ENCODE measurements at places on chromosomes 3 and 15. TPM values are rescaled to one million over a fixed set of nuclear protein-coding genes. Genes with fewer than 3 reads are reported as not detected.
A peak's percentile ranks its signal among the peaks of the same experiment; 100 is the strongest.

DNA sequence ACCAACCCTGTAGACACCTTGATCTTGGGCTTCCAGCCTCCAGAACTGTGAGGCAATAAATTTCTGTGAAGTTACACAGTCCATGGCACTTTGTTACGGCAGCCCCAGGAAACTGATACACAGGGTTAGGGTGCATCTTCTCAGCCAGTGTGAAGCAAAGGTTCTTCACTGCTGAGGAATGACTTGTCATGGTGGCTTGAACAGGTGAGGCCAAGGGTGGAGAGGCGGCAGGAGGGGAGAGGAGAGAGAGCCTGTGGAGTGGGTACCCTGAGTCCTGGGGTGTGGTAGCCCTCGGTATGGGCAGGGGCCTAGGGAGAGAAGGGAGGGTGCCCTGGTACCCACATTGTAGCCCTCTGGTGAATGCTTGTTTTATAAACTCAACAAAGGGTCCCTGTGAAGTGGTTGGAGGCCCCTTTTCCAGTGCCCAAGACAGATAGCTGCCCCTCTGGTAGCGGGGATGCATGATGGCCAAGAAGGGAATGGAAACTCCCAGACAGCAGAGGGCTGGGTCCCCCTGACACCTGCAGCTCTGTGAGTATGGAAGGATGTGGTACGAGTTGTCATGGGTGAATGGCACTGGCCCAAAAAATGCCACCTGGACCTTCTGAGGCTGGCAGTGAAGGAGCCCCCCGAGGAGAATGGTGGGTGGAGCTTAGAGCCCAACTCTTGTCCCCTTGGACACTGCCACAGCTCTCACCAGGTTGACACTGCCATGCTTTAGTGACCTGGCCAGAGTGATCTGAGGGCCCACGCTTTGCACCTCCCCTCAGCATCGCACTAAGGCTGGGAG is 49.6 kb downstream of the SPSB4 start:
- H3K27me3 ChIP-seq: no peaks in the 10 kb centered on the region
- no peaks in the 10 kb centered on the region for H3K4me1 ChIP-seq
- no peak overlapping the region for H3K4me3 ChIP-seq
- DNase-seq: no peak
- H3K27ac ChIP-seq: no peak overlapping the region

DNA sequence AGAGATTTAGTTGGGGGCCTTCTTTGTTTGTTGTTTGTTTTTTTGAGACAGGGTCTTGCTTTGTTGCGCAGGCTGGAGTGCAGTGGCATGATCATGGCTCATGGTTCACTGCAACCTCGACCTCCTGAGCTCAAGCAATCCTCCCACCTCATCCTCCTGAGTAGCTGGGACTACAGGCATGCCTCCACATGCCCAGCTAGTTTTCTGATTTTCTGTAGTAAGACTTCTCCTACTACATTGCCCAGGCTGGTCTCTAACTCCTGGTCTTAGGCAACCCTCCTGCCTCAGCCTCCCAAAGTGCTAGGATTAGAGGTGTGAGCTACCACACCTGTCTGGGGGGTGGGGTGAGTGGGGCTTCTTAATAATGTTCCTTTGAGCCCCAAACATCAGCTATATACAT is 148.3 kb upstream of the ADAMTS9 start:
- no peaks in the 10 kb centered on the region for H3K36me3 ChIP-seq
- H3K27me3 ChIP-seq: no peaks in the 10 kb centered on the region
- no peaks in the 10 kb centered on the region for H3K4me1 ChIP-seq
- H3K4me3 ChIP-seq: no peak overlapping the region
- DNase-seq: no peak
- no peak overlapping the region for H3K27ac ChIP-seq

The CPEB1 gene
- 4.4 TPM for polyA plus RNA-seq

The CKMT1A gene
- 38.9 TPM for polyA plus RNA-seq

- DNase-seq: no peak
- no peaks in the 10 kb centered on the region for H3K4me1 ChIP-seq
- no peak overlapping the region for H3K27ac ChIP-seq
- H3K27me3 ChIP-seq: peaks cover 3% of the 10 kb centered on the region
- H3K36me3 ChIP-seq: peaks cover 9% of the 10 kb centered on the region
- H3K4me3 ChIP-seq: no peak overlapping the region
These were observed 3.3 kb downstream of the ARRDC4 start for GRCh38 chr15:97963779-97964178.

DNA sequence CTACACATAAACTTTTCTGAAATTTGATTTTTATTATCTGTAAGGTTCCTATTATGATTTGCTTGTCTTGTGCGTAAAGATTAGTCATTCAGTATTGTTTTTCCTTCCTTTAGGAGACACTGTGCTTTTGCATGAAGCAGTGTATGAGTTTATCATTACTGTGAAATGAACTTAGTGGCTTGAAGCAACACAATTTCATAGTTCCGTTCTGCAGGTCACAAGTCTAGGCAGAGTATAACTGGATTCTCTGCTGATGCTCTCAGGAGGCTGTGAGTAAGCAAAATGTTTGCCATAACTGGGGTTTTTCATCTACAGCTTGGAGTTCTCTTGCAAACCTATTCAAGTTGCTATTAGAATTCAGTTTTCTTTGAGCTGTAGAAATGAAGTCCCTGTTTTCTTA is 1136.1 kb downstream of the OTOL1 start:
- H3K4me3 ChIP-seq: no peak overlapping the region
- no peaks in the 10 kb centered on the region for H3K36me3 ChIP-seq
- H3K27me3 ChIP-seq: no peaks in the 10 kb centered on the region

GRCh38 chr3:50345586-50346234 is at the start of gene ZMYND10:
ZMYND10 (minus strand) TSS chr3:50345732; CDS start chr3:50345579, 153 bp downstream.
- H3K4me3 ChIP-seq: peak within 1 kb of the TSS; percentile 56
- H3K27ac ChIP-seq: no peak within 1 kb of the TSS
- H3K4me1 ChIP-seq: peaks cover 18% of the 10 kb centered on the region
- DNase-seq: peak; percentile 96

The DLEC1 gene
- 0.36 TPM for polyA plus RNA-seq

The CIB2 gene
- polyA plus RNA-seq: 41.5 TPM

DNA sequence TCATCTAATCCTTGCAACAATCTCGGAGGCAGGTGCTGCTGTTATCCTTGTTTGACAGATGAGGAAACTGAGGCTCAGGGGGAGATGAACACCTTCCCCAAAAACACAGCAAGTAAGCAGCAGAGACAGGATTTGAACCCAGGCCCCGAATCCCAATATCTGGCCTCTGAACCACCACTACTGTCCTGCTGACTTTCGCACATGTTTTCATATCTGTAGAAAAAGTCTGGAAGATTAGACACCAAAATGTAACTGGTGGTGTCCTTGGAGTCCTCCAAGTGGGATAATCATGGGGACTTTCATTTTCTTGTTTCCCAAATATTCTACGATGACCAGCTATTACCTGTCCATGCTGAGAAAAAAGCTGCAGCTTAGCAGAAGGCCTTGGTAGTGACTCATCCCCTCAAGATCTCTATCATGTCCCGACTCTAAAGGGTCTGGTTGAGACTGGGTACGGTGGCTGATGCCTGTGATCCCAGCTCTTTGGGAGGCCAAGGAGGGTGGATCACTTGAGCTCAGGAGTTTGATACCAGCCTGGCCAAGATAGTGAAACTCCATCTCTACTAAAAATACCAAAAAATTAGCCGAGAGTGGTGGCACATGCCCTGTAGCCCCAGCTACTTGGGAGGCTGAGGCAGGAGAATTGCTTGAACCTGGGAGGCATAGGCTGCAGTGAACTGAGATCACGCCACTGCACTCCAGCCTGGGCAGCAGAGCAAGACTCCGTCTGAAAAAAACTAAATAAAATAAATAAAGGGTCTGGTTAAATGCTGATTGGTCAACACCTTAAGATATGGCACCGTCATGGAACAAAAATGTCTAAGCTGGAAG is 8.6 kb downstream of the IRAK2 start:
- no peak overlapping the region for H3K4me3 ChIP-seq
- H3K36me3 ChIP-seq: no peaks in the 10 kb centered on the region
- H3K4me1 ChIP-seq: peaks cover 2% of the 10 kb centered on the region
- H3K27ac ChIP-seq: no peak overlapping the region
- no peaks in the 10 kb centered on the region for H3K27me3 ChIP-seq

GRCh38 chr3:54572197-54572895 is 355.5 kb downstream of the LRTM1 start:
- H3K4me3 ChIP-seq: no peak overlapping the region
- no peaks in the 10 kb centered on the region for H3K36me3 ChIP-seq
- H3K27ac ChIP-seq: no peak overlapping the region

GRCh38 chr15:92984161-92984560 is 84.0 kb downstream of the CHD2 start:
- DNase-seq: no peak
- no peaks in the 10 kb centered on the region for H3K27me3 ChIP-seq
- no peak overlapping the region for H3K4me3 ChIP-seq
- H3K4me1 ChIP-seq: no peaks in the 10 kb centered on the region
- peaks cover 96% of the 10 kb centered on the region for H3K36me3 ChIP-seq

DNA sequence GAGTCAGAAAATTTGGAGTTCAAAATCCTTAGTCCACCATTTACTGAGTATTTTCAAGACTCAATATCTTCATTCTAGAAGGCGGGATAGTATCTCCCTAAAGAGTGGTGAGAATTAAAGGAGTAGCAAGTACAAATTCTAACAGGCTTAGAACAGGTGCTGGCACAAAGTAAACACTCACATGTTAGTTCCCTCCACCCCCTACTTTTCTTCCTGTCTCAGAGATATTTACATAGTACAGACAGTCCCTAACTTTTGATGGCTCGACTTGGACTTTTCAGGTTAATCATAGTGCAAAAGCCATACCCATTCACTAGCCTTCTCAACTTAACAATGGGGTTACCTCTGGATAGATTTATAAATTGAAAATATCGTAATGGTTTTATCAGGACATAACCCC is 476.2 kb upstream of the RASGRP1 start:
- no peak overlapping the region for H3K4me3 ChIP-seq
- no peaks in the 10 kb centered on the region for H3K27me3 ChIP-seq
- no peaks in the 10 kb centered on the region for H3K36me3 ChIP-seq
- H3K27ac ChIP-seq: no peak overlapping the region

GRCh38 chr15:23897091-23897490 is 210.0 kb upstream of the NDN start:
- no peaks in the 10 kb centered on the region for H3K4me1 ChIP-seq
- no peak overlapping the region for H3K27ac ChIP-seq

The NRROS gene
- polyA plus RNA-seq: 6.8 TPM

GRCh38 chr15:71638876-71639275 is 171.5 kb upstream of the NR2E3 start:
- H3K4me3 ChIP-seq: no peak overlapping the region
- H3K27me3 ChIP-seq: no peaks in the 10 kb centered on the region
- no peak overlapping the region for H3K27ac ChIP-seq
- DNase-seq: no peak

- no peaks in the 10 kb centered on the region for H3K4me1 ChIP-seq
- DNase-seq: no peak
- no peak overlapping the region for H3K4me3 ChIP-seq
These were observed 32.9 kb downstream of the TBC1D2B start for GRCh38 chr15:78044407-78045155.

- H3K27me3 ChIP-seq: peaks cover 16% of the 10 kb centered on the region
- no peak overlapping the region for H3K27ac ChIP-seq
- H3K4me3 ChIP-seq: no peak overlapping the region
- H3K36me3 ChIP-seq: no peaks in the 10 kb centered on the region
These were observed 100.7 kb downstream of the ARPP21 start for GRCh38 chr3:35739964-35740527.

The RBP2 gene
- polyA plus RNA-seq: not detected

DNA sequence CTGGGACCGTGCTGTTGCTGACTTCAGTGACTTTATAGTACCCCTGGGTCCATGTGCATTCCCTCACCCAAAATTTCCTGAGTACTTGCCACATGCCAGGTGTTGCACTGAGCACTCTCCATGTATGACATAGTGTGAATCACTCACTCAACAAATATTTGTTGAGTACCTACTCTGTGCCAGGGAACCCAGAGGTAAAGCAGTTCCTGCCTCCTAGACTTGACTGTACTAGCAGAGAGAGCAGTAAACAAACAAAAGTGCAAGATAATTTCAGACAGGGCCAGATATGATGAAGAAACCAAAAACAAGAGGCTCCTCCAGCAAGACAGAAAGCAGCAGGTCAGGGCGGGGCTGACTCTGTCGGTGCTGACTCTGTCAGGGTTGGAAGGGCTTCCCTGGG is 12.2 kb downstream of the TGM4 start:
- H3K4me3 ChIP-seq: no peak overlapping the region
- H3K36me3 ChIP-seq: no peaks in the 10 kb centered on the region
- DNase-seq: no peak
- no peak overlapping the region for H3K27ac ChIP-seq
- no peaks in the 10 kb centered on the region for H3K27me3 ChIP-seq

DNA sequence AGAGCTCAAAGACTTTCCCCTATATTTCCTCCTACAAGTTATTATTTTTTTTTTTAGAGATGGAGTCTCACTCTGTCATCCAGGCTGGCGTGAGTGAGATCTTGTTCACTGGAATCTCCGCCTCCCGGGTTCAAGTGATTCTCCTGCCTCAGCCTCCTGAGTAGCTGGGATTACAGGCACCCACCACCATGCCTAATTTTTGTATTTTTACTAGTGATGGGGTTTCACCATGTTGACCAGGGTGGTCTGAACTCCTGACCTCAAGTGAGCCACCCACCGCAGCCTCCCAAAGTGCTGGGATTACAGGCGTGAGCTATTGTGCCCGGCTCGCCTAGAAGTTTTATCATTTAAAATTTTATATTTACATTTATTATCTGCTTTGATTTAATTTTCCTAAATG is 5.9 kb downstream of the AKAP13 start:
- no peak for DNase-seq
- H3K27ac ChIP-seq: no peak overlapping the region
- no peak overlapping the region for H3K4me3 ChIP-seq
- H3K36me3 ChIP-seq: no peaks in the 10 kb centered on the region
- H3K4me1 ChIP-seq: peaks cover 3% of the 10 kb centered on the region
- H3K27me3 ChIP-seq: no peaks in the 10 kb centered on the region

DNA sequence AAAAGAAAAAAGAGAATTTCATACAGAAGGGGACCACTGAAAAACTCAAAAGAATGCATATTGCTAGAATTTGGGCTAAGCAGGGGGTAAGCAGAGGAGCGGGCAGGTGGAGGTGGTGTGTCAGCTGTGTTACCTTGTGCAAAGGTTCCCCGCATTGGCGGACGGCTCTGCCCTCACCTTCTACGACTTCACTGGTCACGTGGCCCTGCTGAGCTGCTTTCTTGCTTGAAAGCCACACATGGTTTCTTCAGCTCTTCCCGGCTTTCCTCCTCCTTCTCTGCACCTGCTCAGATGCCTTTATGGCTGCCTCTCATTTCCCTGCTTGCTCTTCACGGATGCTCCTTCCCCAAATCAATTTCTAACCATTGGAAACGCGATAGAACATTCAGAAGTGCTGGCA is 30.5 kb downstream of the FAH start:
- no peaks in the 10 kb centered on the region for H3K27me3 ChIP-seq
- DNase-seq: no peak
- no peaks in the 10 kb centered on the region for H3K4me1 ChIP-seq
- H3K36me3 ChIP-seq: no peaks in the 10 kb centered on the region
- H3K4me3 ChIP-seq: no peak overlapping the region

The SCG3 gene
- polyA plus RNA-seq: 2.3 TPM

The GALNT15 gene
- 0.02 TPM for polyA plus RNA-seq

GRCh38 chr3:128203169-128203568 is 49.9 kb downstream of the EEFSEC start:
- H3K36me3 ChIP-seq: no peaks in the 10 kb centered on the region
- H3K27ac ChIP-seq: no peak overlapping the region
- H3K4me1 ChIP-seq: no peaks in the 10 kb centered on the region
- H3K27me3 ChIP-seq: no peaks in the 10 kb centered on the region
- no peak for DNase-seq

The TIMP4 gene
- polyA plus RNA-seq: 5.1 TPM

- no peaks in the 10 kb centered on the region for H3K4me1 ChIP-seq
- H3K4me3 ChIP-seq: no peak overlapping the region
- no peaks in the 10 kb centered on the region for H3K36me3 ChIP-seq
- no peaks in the 10 kb centered on the region for H3K27me3 ChIP-seq
These were observed 945 bp downstream of the MST1R start for GRCh38 chr3:49902511-49903345.

Data from H1 (cell line).